Amniotic stem cell (primary cell): ENCODE measurements at places on chromosomes 2 and 18.

DNA sequence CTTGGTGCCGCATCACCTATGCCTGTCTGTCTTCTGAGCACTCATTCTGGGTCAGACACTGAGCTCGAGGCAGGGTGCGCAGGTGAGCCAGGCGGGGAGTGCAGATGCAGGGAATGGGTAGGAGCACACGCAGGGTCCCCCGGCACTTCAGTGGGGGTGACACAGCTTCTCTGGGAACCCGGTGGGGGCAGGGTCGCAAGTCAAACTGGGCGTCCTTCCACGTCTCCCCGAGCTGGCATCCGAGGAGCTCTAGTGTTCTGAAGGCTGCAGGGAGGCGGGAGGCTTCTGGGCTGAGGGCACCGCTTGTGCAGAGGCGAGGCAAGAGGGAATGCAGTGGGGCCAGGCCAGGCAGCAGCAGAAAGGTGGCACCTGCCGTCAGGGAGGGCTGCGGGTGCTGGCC, 86.0 kb downstream of the DGKD start:
- DNase-seq = no peak

- DNase-seq = no peak
Observed at GRCh38 chr2:184633726-184634125, 35.4 kb downstream of the ZNF804A start.

GRCh38 chr2:165989851-165990250, 36.3 kb upstream of the TTC21B start:
- DNase-seq = no peak

- no peak for DNase-seq
Observed at GRCh38 chr2:64765160-64765805, 111.6 kb upstream of the SERTAD2 start.

GRCh38 chr2:41521211-41521610, 526.6 kb upstream of the PKDCC start:
- DNase-seq = no peak

- no peak for DNase-seq
Observed at GRCh38 chr2:8304821-8305766, 376.8 kb upstream of the ID2 start.

- DNase-seq = no peak
Observed at GRCh38 chr2:199042660-199043379, 414.9 kb downstream of the SATB2 start.

DNA sequence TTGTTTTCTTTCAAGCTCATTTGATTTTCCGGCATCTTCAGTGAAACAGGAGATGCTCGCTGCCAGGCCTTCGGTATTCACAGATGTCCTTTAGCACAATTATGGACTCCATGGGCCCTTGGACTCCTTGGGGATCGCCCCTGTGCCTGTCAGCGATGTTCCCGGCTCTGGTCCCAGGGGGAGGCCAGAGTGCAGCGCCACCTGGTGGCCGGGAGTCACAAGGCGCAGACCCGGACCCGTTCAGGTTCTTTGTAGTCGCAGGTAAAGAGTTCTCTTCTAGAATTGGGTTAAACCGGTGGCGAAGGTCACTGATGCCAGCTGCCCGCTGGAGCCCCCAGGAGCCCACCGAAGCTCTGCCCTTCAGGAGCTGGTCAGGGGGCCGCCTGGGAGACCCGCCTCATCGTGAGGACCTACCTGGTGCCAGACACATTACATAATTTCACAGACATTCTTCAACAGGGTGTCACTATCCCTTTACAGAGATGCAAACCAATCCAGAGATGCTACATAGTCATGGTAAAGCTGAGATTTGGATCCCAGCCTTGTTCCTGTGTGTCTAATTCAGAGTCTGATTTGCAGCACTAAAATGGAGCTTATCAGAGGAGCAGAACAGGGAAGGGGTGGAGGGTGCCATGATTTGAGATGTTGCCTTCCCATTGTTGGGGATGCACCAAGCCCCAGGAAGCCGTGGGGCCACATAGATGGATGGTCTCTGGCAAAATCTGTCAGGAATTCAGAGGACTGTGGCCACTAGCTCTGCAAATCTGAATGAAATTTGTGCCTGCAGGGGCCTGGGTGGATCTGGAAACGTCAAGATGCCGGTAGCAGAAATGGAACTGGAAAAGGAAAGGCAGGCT, 6.0 kb upstream of the INPP5D start:
- no peak for DNase-seq

GRCh38 chr2:27977731-27978312, 87.3 kb downstream of the BABAM2 start:
- DNase-seq = peak; percentile 51

DNA sequence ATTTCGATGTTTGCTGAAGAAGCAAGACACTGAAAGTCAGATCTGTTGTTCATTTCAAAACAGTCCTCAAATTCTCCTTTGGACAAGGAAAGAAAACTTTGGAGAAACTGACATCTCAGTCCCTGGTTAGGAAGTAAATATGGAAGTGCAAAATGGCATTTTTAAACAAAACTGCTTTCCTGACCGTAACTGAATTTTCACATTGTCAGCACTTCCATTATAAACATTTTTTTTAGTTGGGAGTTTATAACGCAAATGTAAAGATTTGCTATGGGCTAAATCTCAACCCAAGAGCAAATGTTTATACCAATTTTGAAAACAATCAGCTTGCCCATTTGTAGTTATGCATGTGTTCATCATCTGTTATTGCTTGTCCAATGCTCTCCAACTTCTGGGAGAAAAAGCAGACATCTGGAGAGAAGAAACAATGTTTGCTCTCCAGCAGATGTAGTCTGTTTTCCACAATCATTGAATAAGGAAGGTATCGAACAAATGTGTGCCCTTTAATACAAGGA, 520.1 kb downstream of the ARHGAP15 start:
- DNase-seq = no peak

DNA sequence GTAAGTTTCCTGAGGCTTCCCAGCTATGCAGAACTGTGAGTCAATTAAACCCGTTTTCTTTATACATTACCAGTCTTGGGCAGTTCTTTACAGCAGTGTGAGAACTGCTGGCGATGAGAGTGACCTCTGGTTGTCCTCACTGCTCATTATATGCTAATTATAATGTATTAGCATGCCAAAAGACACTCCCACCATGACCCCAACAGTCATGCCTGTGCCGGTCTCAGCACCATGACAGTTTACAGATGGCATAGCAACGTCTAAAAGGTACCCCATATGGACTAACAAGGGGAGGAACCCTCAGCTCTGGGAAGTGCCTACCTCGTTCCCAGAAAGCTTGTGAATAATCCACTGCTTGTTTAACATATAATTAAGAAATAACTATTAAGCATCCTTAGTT, 8.1 kb upstream of the IL1A start:
- no peak for DNase-seq

DNA sequence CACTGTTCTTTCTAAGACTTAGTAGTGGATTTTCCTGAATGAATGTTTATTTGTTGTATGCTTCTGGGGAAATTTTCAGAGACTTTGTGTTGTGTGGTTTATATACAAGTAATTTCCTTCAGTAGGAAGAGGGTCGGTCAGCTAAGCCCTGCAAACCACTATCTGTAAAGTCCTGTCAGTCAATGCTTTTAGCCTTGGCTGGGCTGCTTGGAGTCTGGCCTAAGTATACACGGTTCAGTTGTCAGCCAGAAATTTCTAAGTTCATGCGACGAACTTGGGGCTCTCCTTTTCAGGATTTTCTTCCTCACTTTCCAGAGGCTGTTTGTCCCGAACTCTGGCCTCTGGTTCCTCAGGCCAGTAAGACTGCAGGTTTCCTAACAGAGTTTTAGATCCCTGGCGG, 21.3 kb downstream of the C2orf49 start:
- no peak for DNase-seq

DNA sequence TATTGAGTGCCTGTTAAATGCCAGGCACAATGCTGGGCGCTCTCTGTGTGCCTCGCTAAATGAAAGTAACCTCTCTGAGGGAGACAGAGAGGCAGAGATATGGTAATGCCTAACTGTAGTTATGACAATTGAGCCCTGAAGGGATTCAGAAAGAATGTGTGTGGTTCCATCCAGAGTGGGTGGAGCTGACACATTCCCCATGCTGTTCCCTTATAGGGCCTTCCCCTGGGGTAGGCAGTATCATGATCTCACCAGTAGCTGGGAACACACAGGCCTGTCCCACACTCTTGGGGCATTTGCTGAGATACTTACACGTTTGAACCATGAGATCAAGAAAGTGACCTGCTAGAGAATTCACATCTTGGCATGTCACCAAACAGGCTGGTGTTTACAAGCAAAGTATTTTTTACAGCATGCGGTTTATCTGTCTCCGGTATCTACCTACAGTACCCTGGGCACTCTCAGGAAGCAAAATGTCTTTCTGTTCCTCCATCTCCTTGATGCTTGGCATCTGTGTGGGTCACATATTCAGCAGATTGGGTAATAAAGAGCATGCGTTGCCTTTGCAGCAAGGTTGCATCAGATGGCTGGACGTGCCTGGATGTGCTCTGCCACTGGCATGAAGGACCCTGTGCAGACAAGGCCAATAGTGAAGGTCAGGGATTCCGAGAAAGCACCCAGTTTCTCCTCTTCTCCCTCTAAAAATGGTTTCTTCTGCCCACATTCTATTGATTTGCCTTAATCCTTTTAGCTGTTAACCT, 9.4 kb downstream of the CTIF start:
- DNase-seq = peak; percentile 61

DNA sequence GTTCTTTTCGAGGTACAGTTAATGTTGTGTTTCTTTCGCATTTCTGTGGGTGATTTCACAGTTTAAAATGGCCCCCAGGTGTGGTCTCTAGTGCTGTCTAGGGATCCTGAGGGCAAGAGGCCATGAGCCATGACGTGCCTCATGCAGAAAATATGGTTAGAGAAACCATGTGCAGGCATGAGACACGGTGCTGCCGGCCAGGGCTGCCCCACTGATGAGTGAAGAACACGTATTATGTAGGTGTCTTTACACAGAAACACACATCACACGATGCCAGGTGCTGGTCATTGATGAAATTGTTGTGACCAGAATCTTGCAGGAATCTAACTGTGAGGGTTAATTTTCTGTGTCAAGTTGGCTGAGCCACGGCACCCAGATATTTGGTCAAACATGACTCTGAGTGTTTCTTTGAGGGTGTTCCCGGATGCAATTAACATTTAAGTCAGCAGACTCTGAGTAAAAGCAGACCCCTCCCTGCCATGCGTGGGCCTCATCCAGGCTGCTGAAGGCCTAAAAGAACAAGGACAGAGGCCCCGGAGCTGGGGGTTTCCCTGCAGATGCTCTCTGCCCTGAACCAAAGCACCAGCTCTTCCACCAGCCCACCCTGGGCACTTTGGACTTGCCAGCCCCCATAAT, 463.0 kb upstream of the MYT1L start:
- DNase-seq = no peak

DNA sequence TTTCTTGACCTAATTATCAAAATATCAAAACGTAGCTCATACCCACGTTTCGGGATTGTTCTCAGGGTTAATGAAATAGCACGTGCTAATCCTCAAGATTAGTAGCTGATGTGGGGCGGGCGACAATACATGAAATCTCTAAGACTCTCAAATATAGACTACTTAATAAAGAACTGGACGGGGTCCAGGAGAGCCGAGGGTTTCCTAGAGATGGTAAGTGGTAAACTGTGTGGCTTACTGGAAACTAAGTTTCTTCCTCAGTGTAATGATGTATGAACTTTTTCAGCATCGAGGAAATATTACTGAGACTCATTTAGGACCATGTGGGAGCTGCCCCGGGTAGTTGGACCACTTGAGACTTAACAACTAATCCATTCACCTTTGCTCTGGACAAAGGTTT, 453.3 kb upstream of the SALL3 start:
- no peak for DNase-seq

GRCh38 chr2:133972786-133973185, 281.1 kb upstream of the MGAT5 start:
- DNase-seq = no peak

DNA sequence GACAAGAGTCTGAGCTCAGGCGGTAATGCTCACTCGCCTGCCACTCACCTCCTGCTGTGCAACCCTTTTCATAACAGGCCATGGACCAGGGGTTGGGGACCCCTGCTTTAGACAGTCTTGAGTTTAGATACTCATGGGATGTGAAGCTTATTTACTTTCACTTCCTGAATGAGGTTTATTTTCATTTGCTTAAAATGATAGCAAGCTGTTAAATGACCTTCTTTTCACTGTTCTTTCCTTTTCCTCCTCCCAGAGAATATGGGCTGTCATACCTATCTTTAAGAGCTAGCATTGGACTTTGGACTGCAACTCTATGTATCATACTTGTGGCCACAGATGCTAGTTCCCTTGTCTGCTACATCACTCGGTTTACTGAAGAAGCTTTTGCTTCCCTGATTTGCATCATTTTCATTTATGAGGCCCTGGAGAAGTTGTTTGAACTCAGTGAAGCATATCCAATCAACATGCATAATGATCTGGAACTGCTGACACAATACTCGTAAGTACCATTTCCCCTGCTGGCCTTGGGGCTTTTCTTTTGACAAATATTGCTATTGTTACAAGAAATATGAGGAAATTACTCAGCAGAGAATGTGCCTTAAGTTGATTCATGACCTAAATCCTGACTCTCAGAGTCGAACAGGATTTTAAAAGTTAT, 168.5 kb downstream of the DPP4 start:
- no peak for DNase-seq

DNA sequence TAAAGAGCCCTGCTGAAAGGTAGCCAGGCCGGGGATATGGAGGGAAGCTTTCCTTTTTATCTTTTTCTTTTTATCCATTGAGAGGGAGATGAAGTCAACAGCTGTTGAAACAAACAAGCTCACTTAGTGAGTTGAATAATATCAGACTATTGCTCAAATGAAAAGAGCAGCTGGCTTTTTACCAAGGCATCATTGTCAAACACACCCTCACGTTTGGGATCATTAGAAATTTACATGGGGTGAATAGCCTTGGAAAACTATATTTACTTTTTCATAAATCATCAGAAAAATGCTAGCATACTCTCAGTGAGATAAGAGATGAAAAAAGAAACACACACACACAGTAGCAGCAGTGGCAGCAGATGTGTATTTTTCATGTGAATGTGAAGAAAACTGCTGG, 71.5 kb upstream of the HNMT start:
- DNase-seq = no peak

GRCh38 chr2:233093721-233094120, 33.6 kb downstream of the INPP5D start:
- no peak for DNase-seq

- DNase-seq = no peak
Observed at GRCh38 chr2:31319406-31320175, 85.6 kb downstream of the EHD3 start.

DNA sequence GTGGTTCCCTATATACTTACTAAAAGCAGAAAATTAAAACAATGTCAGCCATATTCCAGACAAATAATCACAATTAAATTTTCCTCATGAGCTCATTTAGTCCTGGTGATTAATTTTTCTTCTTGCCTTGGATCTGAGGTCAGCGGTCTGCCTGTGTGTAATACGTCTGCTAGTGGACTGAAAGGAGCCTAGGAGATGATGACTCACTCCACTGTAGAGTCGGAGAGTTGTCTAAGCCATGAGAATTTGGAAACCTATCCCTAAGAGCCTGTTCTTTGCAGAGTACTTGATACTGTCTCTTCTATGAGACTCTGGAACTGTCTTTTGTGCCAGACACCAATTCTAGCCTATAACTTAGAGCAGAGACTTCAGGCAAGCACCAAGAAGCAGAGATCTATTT, 94.2 kb upstream of the RAB27B start:
- DNase-seq = peak; percentile 69

- DNase-seq = no peak
Observed at GRCh38 chr2:236574424-236575145, 5.0 kb downstream of the ACKR3 start.
